ENCODE measurements at places on chromosomes 3 and 15. TPM values are rescaled to one million over a fixed set of nuclear protein-coding genes. Genes with fewer than 3 reads are reported as not detected.
A peak's percentile ranks its signal among the peaks of the same experiment; 100 is the strongest.

DNA sequence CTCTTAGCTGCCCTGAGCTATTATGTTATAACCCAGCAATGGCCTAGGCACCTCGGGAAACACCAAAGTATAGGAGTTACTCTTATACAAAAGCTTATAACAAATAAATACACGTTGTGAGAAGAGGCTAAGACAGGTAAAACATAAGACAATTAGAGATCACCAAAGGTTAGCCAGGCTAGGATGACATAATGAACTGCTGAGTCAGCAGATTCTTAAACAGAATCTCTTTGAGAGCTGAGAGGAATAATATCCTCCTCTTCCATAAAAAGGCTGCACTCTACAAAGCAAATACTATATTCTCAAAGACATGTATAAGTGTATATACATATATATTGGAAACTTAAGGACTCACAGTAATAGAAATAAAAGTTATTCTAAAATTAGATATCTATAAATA lies 37.2 kb downstream of the GOLIM4 start:
- no peak for DNase-seq

Gene CCDC13
- 0.19 TPM for polyA plus RNA-seq

Gene ATP8B4
- polyA plus RNA-seq: 0.09 TPM

- peak; percentile 98 for DNase-seq
Measured at GRCh38 chr3:143001369-143002082, at the start of gene U2SURP. Gene U2SURP (plus strand): TSS chr3:143001570. CDS start chr3:143001629, 59 bp downstream.

Gene APH1B
- polyA plus RNA-seq: 5.1 TPM

- DNase-seq: no peak
Measured at GRCh38 chr3:70315021-70315420, 2.6 kb upstream of the MDFIC2 start.

Gene GPR87
- polyA plus RNA-seq: 0.26 TPM

Gene RBMS3
- 17.1 TPM for polyA plus RNA-seq

DNA sequence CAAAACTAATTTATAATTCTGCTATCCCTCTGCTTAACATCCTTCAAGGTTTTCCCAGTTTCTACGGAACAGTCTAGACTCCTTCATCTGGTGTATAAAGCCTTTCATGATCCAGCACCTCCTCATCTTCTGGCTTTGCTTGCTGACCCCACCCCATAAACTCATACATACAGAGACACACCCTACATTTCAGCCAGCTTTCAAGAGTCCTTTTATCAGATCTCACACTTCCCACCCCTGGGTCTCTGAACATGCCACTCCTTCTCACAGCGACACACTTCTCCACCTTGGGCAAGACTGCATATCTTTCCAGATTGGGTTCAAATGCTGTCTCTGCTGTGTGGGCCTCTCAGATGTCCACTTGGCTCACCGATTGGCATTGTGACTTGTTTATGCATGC lies 166.8 kb upstream of the LPP start:
- DNase-seq: no peak

DNA sequence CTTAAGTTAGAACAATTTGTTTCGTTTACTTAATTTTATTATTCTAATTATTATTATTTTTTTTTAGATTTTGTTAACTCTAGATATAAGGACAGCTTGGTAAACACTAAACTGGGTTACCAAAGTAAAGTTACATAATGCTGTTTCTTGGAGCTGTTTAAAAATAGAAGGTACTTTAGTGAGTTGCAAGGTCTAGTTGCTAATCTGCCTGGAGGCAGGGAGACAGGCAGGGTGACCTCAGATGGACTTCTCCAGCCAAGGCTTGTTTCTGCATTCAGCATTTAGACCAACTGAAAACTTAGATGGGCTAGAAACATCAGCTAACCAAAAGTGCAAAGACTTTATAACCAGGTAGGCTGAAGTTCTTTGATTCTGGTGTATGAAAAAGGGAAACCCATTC lies 336.4 kb upstream of the GRM7 start:
- DNase-seq: no peak

DNA sequence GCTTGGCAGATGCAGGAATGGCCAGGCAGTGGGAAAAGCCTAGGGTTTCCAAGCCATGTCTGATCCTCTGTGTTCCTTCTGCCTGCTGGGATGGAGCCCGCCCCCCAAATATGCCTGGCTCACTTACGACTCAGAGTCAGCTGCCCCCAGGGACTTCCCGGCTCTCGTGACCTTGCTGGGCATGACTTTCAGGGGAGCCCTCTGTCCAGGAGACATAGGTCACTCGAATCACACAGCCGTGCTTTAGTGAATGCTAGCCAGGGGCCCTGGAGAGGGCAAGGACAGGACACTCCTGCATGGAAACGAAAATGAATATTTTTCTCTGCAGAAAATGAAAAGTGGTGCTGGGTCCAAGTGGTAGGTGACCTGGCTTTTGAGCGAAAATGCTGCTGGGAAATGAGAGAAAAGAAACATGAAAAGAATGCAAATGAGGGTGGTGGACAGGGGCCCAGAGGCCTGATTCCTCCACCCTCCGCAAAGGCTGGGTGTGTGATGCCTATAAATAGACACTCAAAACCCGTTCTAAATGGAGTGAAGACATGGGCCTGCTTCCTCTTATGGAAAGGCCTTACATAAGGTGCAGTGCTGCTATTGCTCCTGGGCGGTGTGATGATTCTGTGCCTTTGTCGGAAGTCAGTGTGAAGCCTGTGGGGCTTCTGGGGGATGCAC lies 107.4 kb downstream of the APBA2 start:
- no peak for DNase-seq

GRCh38 chr3:56303487-56303886 lies 164.8 kb downstream of the ERC2 start:
- DNase-seq: peak; percentile 36

Gene APOD
- 0.36 TPM for polyA plus RNA-seq

- DNase-seq: no peak
Measured at GRCh38 chr3:12464181-12464580, 20.1 kb upstream of the TSEN2 start.

- DNase-seq: no peak
Measured at GRCh38 chr3:159821736-159822135, 166.9 kb upstream of the IL12A start.

Gene RASL12
- polyA plus RNA-seq: 0.19 TPM

Gene PDCD6IP
- polyA plus RNA-seq: 134 TPM

DNA sequence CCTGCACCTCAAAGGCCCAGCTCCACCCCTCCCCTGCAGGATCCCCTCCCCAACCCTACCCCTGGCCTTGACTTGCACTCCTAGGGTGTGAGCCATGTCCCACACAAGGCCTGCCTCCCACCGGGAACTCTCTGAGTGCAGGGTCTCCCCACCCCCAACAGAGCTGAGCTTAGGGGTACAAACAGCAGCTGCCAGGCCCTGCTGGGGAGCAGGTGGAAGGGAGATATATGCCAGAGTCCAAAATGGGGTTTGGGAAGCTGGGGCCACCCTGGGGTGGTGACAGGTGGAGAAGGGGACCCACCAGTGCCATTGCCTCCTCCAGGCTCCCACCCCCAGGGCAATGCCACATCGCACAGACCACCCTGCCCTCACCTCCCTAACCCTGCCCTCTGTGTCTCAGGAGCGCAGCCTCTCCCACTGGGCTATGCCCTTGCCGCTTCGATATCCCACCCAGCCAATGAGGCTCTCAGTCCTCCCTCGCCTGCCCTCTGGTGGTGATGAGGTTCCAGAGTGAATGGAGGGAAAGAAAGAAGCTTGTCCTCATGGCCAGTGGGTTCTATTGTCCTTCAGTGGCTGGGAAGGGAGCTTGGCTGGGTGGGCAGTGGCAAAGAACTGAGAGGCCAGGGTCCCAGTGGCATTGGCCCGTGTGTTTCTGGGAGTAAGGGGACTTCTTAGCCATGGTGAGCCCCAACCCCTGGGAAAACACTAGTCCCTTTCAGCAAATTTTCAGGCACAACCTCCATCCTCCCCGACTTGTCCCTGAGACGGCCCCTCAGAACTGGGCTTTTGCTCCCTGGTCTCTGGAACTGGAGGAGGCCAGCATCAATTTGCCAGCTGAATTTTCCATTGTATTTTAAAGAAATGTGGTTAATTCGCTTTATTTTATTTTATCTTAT lies 46.8 kb downstream of the CYP11A1 start:
- DNase-seq: peak; percentile 23

Gene ZBTB47
- polyA plus RNA-seq: 17.3 TPM

GRCh38 chr15:64163659-64164362 lies 989 bp upstream of the PPIB start:
- no peak for DNase-seq

DNA sequence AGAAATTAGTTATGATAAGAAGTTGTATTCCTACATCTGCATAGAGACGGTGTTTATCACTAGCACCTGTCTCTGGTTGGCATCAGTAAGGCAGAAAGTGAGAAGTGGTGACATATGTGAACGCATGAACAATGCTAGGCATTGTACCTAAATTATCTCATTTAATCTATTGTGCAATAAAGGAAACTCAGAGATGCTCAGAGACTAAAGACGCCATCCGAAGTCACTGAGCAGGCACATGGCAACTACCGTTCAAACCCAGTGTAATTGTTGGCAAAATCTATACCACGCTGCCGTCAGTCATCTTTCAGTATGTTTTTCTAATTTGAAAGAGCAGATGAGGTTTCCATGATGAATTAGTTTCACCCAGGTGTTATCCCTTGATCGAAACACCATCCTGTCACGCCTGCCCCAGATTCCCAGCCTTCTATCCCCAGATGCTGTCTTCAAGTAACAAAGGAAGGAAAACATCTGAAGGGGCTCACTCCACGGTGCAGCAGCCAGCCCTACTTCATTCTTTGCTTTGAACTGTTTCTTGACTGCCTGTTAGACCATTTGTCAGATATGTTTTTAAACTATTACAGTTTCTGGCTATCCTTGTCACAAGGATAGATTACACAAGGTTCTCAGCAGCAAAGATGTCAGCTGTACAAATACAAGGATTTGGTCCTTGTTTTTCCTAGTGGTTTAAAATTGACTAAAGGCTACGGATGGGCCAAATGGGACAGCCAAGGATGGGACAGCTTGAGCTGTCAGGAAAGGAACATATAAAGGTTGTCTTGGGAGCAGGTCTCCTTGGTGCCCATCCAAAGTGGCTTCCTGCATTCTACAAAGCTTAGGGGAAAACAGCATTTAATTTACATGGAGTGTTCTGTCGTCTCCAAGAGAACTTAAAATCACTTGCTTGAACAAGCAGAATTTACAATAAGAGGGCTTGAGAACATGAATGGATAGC lies 99.1 kb downstream of the TMEM108 start:
- no peak for DNase-seq

DNA sequence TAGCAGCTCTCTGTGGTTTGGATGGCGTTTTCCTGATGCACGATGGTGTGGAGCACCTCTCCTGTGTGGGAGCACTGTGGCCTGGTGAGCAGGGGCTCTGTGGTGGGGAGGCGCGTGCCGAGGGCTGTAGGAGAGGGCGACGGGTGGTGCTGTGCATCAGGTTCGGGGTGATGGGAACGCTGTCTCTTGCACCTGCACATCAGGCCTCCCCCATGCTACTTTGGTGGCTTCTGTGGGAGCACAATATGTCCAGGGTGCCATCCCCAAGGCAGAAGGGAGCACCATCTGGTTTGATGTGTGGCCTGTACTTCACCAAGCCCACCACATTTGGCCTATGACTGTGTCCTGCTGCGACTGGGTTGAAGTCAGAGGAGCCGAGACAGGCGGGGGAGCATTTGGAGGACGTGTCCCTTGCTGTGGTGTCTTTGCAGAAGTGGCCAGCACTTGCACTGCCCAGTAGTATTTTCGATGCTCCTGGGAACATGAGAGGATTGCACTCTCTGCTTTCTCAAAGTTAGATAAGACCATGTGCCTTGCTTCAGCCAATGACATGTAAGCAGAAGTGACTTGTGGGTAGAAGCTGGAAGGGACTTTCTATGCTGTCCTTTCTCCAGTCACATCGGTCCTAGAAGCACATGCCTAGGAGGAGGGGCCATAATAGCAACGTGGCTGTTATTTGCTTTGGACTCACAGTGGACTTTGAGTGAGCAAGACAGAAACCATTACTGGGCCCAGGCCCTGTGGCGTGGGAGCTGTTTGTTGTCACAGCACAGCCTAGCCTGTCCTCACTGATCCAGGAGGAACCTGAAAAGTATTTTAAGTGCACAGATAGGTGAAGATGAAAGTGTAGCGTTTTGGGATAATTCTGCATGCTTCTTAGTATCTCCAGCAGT lies 72.1 kb downstream of the APBA2 start:
- no peak for DNase-seq

Gene UROC1
- polyA plus RNA-seq: not detected

Gene UCN2
- 2.3 TPM for polyA plus RNA-seq

Gene PTX3
- polyA plus RNA-seq: 135 TPM

GRCh38 chr15:71501344-71502076 lies 308.8 kb upstream of the NR2E3 start:
- no peak for DNase-seq

DNA sequence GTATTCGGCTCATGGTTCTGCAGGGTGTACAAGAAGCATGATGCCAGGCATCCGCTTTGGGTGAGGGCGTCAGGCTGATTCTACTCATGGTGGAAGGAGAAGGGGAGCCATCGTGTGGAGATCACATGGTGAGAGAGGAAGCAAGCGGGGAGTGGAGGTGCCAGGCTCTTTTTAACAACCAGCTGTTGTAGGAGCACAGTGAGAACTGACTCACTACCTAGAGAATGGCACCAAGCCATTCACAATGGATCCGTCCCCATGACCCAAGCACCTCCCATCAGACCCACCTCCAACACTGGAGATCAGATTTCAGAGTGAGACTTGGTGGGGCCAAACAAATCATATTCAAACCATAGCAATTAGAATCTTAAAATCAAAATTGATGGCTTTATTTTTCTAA lies 259.8 kb upstream of the CTDSPL start:
- DNase-seq: no peak

Gene SYNPR
- polyA plus RNA-seq: not detected

- no peak for DNase-seq
Measured at GRCh38 chr3:57184526-57184925, 15.3 kb downstream of the HESX1 start.

GRCh38 chr3:56855856-56856512 lies 54.2 kb upstream of the ARHGEF3 start:
- no peak for DNase-seq

- no peak for DNase-seq
Measured at GRCh38 chr15:101209285-101209845, 42.5 kb downstream of the CHSY1 start.

GRCh38 chr3:134839990-134840389 lies 44.9 kb downstream of the EPHB1 start:
- no peak for DNase-seq

DNA sequence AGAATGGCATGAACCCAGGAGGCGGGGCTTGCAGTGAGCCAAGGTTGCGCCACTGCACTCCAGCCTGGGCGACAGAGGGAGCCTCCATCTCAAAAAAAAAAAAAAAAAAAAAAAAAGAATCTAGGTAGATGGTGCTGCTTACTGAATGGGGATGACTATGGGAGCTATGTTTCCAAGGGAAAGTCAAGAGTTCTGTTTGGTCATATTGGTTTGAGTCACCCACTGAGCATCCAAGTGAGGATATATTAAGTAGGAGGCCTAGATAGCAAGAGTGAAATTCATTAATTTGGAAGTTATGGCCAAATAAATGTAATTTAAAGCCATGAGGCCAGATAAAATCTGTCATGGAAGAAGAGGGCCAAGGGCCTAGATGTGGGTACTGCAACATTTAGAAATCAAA lies 9.0 kb upstream of the UACA start:
- peak; percentile 66 for DNase-seq

Gene OR5K2
- not detected for polyA plus RNA-seq

Gene U2SURP
- 20.8 TPM for polyA plus RNA-seq

- DNase-seq: peak; percentile 72
Measured at GRCh38 chr3:44892689-44893088, 18.3 kb downstream of the TGM4 start.

Gene LSAMP
- polyA plus RNA-seq: 7.9 TPM

Gene ABHD6
- polyA plus RNA-seq: 6.3 TPM

Measured in IMR-90 (cell line).